Central memory CD4-positive, alpha-beta T cell (primary cell): ENCODE measurements at places on chromosomes 1 and 21.

DNA sequence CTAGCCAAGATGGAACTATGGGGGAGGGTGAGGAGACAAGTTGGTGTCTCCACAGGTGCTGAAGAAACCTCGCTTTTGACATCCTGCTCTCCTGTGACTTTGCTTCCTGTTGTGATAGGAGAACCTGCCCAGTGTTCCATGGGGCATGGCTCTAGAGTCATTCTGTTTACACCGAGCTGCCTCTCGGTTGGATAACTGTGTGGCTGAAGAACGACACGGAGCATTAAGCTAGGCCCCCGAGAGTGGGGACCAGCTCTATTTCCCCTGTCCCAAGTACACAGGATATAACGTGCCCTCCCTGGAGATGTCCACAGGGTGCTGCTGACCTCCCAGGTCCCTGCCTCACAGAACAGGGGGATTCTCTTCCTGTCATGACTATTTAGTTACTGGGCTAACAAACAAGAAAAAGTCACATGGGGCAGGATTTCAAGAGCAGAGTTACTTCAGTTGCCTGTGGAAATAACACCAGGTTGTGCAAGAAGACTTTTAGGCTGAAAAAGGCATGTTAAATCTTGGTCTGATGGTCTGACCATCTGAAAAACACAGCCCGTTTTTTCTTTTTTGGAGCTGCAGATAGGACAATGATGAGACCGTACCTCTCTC is 29.4 kb upstream of the PPP2R5A start:
- no peak for DNase-seq

DNA sequence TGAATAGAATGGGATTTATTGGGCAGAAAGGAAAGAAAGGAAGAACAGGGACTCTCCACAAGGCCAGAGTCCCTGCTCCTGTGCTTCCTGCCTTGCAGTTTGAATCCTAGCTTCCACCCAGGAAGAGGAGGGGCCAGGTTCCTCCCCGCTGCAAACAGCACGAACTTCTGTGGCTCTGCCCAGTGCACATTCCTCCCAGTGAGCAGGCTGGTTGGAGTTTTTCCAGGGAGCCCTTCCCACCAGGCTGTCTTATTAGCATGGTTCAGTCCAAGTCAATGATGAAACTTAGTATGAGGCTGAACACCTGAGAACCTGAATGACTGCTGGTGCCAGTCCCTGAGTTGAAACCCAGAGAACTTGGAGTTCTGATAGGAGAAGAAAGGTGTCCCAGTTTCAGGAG is 247.2 kb downstream of the DUSP10 start:
- DNase-seq: no peak

- no peak for DNase-seq
These were observed 293.3 kb downstream of the SDCCAG8 start for GRCh38 chr1:243549108-243549507.

- DNase-seq: no peak
These were observed 16.8 kb upstream of the CNTN2 start for GRCh38 chr1:205026181-205026580.

- DNase-seq: no peak
These were observed 51.4 kb downstream of the ADCY10 start for GRCh38 chr1:167862432-167863076.

DNA sequence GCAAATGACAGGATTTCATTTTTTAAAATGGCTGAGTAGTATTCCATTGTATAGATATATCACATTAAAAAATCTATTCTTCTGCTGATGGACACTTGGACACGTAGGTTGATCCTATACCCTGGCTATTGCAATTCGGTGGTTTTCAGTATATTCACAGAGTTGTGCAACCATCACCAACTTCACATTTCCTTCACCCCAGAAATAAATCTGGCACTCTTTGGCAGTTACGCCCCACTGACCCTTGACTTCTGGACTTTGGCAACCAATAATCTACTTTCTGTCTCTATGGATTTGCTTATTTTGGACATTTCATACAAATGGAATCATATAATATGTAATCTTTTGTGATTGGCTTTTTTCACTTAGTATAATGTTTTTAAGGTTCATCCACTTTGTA is 35.9 kb downstream of the MAP3K7CL start:
- DNase-seq: no peak

- no peak for DNase-seq
These were observed 9.8 kb upstream of the PHTF1 start for GRCh38 chr1:113768916-113769600.

- DNase-seq: no peak
These were observed 1.9 kb downstream of the ZBTB7B start for GRCh38 chr1:155004352-155005075.

GRCh38 chr1:10591010-10591409 is 116.3 kb downstream of the PEX14 start:
- DNase-seq: no peak

GRCh38 chr1:190478149-190479049 is 735 bp upstream of the BRINP3 start:
- no peak for DNase-seq

GRCh38 chr1:154589780-154590179 is 18.2 kb downstream of the ADAR start:
- no peak for DNase-seq

GRCh38 chr1:177425199-177425598 is 254.4 kb downstream of the BRINP2 start:
- no peak for DNase-seq

DNA sequence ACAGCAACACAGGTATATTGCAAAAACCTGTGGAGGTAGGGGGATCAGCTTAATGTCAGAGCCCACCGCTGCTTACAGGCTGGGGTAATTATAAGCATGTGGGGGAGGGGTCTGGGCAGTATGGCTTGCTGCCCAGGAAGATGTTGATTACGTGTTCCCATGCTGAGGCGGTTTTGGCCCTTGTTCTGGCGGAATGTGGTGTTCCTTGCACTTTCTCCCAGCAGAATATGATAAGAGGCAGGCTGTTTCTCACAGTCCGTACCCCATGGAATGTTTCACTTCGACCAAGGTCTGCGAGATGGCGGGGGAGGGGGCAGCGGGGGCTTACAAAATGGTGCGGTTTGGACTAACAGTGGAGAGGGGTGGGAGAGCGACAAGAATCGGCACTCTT is 9.8 kb upstream of the HPCAL4 start:
- no peak for DNase-seq

- no peak for DNase-seq
These were observed 59.1 kb downstream of the DYRK1A start for GRCh38 chr21:37425684-37426083.

DNA sequence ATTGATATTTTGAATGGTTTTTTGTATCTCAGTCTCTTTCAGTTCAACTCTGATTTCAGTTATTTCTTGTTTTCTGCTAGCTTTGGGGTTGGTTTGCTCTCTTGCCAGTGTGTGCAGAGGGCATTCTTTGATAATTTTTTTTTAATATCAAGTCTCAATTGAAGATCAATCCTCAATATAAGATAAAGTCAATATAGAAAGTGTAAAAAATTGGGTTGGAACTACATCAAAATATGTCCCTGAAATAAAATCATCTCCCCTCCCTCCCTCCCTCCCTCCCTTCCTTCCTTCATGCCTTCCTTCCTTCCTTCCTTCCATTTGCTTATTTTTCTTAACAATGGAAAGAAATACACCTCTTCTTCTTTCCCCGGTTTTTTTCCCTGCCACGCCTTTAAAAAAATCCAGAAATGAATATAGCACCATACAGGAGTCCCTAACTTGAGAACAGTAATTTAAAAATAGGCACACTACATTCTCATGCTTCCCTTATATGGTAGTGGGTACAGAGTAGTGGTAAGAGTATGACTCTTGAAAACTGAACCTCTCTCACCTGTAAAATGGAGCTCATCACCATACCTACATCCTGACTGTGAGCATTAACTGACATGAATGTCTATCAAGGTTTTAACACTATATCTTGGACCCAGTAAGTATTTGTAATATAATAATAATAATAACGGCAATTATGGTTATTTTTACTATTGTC is 221.9 kb downstream of the GIPC2 start:
- DNase-seq: no peak

DNA sequence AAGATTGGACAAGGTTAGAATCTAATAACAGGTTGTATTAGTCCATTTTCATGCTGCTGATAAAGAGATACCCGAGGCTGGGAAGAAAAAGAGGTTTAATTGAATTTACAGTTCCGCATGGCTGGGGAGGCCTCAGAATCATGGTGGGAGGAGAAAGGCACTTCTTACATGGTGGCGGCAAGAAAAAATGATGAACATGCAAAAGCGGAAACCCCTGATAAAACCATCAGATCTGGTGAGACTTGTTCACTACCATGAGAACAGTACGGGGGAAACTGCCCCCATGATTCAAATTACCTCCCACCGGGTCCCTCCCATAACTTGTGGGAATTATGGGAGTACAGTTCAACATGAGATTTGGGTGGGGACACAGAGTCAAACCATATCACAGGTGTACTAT is 22.9 kb upstream of the TTLL7 start:
- no peak for DNase-seq

DNA sequence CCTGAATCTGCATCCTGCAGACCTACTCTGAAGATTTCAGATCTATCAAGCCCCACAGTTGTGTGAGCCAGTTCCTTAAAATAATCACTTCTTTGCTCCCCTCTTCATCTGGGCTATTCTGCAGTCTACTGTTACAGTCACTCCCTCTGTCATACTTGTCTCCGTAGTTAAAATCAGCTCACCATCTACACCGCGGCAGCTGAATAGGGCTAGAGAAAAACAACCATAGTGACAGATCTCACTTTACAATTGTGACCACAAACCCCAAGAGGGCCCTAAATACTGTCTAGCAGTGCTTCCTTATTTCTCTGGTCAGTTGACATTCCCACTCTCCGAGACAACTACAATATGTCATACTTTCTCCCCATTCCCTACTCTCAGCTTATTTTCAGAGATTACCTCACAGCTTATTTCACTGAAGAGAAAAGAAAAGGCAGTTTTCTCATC is 12.9 kb downstream of the DESI2 start:
- no peak for DNase-seq

DNA sequence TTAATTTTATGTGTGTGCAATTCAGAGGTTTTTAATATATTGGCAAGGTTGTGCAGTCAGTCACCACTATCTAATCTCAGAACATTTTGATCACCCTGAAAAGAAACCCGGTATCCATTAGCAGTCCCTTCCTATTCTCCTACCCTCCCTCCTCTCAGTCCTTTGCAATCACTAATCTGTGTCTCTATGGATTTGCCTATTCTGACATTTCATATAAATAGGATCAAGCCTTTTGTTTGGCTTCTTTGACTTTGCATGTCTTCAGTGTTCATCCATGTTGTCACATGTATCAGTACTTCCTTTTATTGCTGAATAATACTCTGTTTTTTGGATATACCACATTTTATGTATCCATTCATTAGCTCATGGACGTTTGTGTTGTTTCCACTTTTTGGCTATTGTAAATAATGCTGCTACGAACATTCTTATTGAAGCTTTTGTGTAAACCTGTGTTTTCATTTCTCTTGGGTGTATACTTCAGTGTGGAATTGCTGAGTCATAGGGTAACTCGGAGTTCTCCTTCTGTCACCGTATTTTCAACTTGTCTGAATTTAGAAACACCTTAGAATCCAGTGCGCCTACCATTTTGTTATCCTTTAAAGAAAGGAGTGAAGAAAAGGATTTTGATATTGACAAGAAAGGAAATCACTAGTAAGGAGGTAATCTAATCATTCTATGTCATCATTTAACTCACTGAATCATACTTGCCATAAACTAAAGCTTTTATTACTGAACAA is 3.4 kb downstream of the CEP85 start:
- DNase-seq: no peak

DNA sequence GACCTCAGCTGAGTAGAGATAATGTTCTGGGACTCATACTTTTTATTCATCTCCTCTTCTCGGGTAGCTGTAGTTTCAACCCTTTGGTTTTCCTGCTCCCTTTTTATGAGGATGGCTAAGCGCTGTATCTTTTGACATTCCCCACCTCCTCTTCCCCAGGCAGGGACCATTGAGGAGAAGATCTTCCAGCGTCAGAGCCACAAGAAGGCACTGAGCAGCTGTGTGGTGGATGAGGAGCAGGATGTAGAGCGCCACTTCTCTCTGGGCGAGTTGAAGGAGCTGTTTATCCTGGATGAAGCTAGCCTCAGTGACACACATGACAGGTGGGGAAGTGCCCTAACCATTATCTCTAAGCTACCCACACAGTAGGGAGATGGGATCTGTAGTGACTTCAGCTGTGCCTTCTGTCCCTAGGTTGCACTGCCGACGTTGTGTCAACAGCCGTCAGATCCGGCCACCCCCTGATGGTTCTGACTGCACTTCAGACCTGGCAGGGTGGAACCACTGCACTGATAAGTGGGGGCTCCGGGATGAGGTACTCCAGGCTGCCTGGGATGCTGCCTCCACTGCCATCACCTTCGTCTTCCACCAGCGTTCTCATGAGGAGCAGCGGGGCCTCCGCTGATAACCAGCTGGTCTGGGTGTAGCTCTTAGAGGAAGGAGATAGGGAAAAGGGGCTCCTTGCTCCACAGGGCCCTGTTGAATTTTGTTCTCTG is 25.6 kb downstream of the LRRC41 start:
- DNase-seq: no peak

- no peak for DNase-seq
These were observed 99.8 kb downstream of the INTS7 start for GRCh38 chr1:211935448-211935970.
